ENCODE measurements at places on chromosomes 6 and 20.

GRCh38 chr6:45156075-45156474, 172.1 kb upstream of the RUNX2 start:
- DNase-seq, result no peak

DNA sequence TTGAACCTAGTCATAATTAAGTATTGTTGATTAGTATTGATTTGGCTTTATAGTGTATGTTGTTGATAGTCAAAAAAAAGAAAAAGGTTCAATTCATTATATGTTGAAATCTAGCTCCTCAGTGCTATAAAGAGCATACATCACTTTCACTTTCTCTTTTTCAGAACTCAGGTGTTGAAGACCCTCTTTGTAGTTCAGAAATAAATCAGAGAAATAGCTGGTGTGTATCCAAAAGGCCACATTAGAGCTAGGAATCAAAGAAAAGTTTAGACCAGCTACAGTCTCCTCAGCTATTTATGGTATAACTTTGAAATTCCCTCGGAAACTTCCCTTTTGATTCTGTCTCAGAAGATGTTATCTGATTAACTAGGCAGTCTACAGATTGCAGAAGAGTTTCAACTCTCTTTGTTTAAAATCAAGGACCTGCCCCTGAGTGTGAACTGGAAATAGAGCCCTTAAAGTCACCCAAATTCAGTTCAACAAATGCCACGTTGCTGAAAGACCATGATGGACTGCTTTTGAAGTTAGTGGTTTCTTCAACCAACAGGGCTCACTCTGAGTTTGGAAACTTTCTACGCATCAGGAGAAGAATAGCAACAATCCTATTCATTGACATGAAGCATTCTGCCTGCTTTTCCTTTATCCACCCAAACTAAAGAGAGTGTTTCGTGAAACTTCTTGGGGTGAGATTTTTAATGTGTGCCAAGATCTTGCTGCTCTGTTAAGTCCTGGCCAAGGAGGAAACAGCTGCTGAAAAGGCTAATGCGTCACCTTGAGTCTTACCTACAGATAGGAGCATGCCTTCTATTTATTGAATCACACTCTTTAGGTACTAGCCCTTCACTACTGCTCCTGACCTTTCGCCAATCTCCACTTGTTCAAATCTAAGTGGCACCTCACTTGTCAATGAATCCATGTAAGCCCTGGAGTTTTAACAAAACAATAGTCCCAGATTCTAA, 111.7 kb downstream of the TNFRSF21 start:
- no peak for DNase-seq

DNA sequence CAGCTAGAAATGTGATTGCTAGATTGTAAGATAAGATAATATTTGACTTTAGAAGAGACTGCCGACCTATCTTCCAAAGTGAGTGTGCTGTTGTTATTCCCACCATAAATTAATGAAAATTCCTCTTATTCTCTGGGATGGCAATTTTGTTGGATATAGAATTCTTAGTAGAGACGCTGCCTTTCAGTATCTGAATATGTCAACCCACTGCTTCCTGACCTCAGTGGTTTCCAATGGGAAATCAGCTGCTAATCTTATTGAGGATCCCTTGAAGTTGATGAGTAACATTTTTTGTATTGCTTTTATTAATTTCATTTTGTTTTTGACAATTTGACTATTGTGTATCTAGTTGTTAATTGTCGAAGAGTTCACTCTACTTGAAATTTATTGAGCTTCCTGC, 313.0 kb downstream of the BMP2 start:
- no peak for DNase-seq

- DNase-seq, result no peak
These were observed 14.4 kb downstream of the NEDD9 start for GRCh38 chr6:11218102-11218442.

GRCh38 chr6:15252195-15252594, 6.3 kb downstream of the JARID2 start:
- DNase-seq, result no peak

- no peak for DNase-seq
These were observed 63.6 kb downstream of the IPCEF1 start for GRCh38 chr6:154292855-154293519.

- no peak for DNase-seq
These were observed 301.8 kb downstream of the KIF16B start for GRCh38 chr20:16271450-16271849.
